NCI-H1417 (cell line): ENCODE measurements at places on chromosomes 12 and 14.

GRCh38 chr12:5022465-5023061 lies 21.1 kb upstream of the KCNA5 start:
- DNase-seq = peak; percentile 83

GRCh38 chr14:102690509-102691286 lies 86.6 kb upstream of the TRAF3 start:
- DNase-seq = no peak

GRCh38 chr12:104219908-104220404 lies 4.4 kb downstream of the TXNRD1 start:
- DNase-seq = no peak

DNA sequence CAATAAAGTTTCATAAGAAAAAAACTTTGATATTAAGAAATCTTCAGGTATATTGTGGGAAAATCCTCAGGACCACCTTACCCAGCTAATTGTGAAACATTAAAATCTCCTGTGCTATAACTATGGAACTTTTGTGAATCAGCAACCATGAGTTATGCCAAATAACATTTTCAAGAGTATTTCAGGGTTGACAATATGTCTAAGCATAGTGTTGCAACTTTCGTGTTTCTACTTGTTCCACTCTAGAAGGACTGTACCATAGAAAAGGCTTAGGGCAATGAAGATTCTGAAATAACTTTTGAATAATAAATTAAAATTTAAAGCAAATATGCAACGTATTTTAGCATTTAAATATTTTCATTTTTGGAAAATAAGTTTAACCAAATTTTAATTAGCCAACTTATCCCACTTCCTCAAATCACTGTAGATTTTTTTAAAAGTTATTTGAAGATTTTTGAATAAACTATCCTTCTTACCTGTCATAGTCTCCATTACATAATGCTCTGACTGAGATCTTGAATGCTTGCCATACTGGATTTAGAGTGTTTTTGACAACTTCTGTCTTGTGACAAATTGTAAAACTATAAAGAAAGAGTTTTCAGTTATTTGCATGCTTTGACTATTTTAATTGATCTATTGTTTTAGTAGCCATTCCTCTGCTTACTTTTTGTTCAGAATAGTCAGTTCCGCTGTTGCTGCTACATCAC lies 143.6 kb downstream of the CPNE8 start:
- no peak for DNase-seq

GRCh38 chr14:23864861-23865260 lies 88.7 kb upstream of the DHRS4 start:
- no peak for DNase-seq

DNA sequence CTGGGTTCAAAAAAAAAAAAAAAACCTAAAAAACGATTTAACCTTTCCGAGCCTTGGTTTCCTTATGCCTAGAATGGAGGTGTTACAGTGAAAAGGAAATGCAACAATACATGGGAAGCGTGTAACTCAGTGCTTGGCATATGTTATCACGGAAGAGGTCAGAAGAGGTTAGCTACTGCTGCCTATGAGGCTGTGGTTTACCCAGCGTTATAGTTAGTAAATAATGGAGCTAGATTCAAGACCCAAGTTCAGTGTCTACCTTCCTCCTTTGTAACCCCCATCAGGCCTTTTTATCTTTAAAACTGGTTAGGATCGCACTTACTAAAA lies 839 bp downstream of the IFT43 start:
- no peak for DNase-seq

- DNase-seq = no peak
These were observed 7.4 kb downstream of the TXNRD1 start for GRCh38 chr12:104222976-104223375.

DNA sequence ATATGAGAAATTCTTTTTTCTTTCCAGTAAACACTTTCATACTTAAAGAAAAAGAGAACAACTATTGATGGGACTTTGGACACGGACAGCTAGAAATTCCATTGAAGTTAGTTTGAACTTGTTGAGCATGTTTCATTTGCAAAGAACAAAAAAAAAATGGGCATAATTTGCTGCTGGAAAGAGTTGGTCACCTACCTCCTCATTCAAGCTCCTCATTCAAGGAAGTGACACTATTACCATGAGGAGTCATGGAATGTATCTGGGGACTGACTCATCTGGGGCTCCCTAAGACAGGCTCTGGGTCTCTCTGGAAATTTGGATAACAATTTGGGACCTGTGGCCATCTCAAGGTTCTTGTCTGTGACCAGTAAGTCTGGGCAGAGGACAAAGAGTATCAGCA lies 50.4 kb downstream of the KICS2 start:
- no peak for DNase-seq

GRCh38 chr12:131913666-131914065 lies 15.4 kb upstream of the PUS1 start:
- DNase-seq = no peak

DNA sequence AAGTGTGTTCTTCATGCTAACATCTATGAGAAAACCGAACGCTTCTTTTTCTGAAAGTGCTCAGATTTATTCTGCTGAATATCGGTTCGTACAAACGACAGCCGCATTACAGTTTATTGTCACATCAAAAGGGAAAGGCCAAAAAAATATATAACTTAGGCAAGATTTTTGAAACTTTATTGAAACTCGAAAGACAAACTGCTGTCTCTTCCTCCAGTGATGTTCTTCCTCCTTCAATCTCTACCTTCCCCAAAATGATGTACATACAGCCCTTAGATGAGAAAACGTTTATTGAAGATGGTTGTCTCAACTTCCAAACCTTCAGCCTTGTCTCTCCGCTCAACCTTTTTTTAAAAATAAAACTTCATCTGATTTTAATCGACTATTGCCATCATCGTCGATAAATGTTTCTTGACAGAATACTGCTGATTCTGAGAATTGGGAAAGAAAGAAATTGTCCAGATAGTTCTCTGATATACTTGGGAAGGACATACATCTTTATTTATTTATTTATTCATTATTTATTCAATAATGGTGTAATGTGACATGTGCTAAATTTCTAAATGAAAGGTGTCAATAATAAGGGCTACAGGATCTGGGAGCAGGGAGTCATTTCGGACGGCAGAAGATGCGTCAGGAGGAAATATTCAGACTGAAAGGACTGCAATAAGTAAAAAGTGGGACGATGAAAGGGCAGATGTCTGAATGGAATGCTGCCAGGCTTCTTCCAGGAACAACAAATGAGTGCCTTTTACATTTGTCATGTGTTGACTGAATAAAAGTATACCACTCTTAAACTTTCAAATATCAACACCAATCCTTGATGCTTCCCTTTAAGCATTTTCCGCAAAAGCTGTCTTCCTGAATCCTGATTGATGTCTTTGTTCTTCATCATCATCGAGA lies 817 bp upstream of the MDM1 start:
- DNase-seq = no peak

- DNase-seq = no peak
These were observed 14.3 kb downstream of the XRCC3 start for GRCh38 chr14:103700753-103701490.

DNA sequence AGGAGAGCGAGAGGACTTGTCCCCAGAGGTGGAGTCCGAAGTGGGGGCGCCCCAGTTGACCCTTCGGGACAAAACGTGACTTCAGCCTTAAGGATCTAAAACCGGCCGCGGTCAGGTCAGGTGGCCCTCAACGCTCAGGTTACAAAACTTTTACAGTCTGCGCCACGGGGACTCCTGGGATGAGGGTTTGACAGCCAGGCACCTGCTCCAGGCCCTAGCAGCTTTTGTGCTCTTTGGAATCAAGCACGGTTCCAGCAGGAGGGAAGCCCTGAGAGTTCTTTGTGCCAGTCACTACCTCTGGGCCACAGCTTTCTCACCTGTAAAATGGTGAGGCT lies 337 bp downstream of the ZC2HC1C start:
- peak; percentile 85 for DNase-seq

DNA sequence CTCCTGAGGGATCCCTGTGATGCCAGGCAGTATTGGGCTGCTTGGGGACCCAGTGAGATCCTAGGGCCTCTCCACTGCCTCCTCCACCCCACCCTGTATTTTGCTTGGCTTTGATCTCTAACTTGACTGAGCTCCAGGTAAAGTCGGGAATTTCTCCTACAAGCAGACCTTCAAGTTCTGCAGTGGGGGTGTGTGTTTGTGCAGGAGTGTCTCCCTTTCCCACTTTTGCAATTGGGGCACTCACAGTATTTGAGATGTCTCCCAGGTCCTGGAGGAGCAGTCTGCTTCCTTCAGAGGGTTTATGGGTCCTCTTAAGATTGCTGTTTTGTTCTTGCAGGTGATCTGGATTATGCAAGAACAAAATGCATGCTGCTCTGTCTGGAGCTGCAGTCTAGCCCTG lies 68.9 kb downstream of the ALG10B start:
- no peak for DNase-seq

DNA sequence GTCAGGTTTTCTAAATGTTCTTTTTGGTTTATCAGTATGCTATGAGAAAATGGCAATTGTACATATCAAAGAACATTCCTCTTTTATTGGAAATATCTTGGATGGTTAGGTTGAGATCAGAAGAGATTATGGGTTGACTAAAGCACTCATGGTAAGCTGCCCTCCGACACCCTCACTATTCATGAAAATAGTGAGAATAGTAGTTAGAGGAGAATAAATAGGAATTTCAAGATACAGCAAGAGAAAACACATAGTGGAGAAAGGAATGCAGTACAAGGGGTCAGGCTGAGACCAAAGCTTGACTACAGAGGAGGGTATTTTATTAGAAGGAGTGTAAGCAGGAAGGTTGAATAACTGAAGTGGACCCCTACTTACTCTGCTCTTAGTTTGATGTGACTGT lies 112.5 kb downstream of the PTPRQ start:
- DNase-seq = no peak

DNA sequence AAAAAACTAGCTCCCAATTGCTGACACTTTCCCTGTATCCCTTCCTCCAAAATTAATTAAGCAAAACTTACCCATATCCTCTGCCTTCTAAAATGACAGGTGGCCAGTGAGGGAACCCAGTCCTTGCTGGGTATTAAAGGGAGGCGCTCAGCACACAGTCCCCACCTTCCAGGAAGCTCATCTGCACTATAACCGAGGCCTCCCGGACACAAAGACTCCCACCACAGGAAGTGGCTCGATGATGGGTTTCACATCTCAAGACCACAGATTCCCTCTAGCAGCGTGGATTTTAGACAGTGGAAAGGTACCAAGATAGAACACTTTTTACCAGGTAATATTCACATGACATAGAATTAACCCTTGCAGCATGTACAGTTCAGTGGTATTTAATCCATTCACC lies 126.8 kb upstream of the NCOR2 start:
- no peak for DNase-seq

GRCh38 chr12:115988212-115988611 lies 289.3 kb downstream of the MED13L start:
- no peak for DNase-seq

GRCh38 chr14:102326583-102326982 lies 7.0 kb downstream of the ZNF839 start:
- DNase-seq = no peak

DNA sequence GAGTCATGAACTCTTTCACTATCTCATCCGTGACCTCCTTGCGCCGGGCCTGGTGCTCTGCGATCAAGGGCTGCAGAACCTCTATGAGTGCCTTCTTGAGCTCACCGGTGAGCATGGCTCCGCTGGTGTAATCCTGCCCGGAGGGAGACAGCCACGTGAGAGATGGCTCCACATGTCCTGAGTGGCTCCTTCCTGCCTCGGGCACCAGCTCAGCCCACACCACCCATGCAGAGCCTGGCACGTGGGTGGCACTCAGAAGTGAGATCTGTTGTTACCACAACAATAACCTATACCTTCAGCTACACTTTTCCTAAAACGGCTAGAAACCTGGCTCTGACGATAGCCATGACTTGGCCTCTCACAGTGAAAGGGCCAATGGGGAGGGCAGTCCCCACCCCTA lies 11.8 kb downstream of the SLC25A47 start:
- DNase-seq = no peak

DNA sequence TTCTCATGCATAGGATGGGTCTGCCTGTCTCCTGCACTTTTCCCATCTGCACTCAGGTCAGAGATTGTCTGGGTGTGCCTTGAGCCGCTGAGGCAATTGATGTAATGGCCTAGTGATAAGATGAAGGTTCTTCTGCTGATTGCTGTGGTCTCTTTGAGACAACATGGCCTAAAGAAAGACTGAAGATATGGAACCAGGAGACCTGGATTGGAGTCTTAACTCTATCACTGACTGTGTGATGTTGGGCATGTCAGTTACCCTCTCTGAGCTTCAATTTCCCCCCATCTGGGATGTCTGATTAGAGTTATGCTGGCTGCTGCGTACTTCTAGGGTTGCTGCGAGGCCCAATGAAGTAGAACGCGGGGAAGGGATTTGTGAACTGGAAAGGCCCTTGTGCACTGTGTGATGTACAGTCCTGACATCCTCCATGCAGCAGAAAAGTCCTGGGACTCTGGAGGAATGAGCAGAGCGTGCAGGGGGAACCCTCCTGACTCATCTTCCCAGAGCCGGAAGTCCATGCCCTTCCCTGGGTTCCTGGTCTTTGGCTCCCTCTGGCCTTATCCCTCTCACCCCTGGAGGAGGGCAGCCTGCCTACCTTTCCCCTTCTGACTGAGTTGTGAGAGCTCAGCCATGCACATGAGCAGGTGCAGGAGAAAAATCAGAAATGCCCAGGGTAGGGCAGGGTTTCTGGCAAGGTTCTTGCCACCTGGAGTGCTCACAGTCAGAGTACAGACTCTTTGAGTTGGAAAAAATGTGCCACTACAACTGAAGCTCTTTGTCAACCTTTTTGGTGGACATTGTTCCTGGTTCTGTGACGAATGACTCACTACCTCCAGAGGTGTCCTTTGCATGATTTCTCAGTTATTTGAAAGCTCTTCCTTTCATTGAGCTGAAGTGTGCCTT lies 21.1 kb downstream of the PLEKHD1 start:
- DNase-seq = no peak
